ENCODE measurements at places on chromosomes 2 and 18. TPM values are rescaled to one million over a fixed set of nuclear protein-coding genes. Genes with fewer than 3 reads are reported as not detected.

GRCh38 chr2:15615301-15615920 is 23.7 kb downstream of the DDX1 start:
- no peak for ATAC-seq

- ATAC-seq: no peak
Observed at GRCh38 chr2:206204710-206205109, 45.0 kb downstream of the EEF1B2 start.

The HEATR5B gene
- 20.6 TPM for total RNA-seq

The TLX2 gene
- total RNA-seq: 0.77 TPM

DNA sequence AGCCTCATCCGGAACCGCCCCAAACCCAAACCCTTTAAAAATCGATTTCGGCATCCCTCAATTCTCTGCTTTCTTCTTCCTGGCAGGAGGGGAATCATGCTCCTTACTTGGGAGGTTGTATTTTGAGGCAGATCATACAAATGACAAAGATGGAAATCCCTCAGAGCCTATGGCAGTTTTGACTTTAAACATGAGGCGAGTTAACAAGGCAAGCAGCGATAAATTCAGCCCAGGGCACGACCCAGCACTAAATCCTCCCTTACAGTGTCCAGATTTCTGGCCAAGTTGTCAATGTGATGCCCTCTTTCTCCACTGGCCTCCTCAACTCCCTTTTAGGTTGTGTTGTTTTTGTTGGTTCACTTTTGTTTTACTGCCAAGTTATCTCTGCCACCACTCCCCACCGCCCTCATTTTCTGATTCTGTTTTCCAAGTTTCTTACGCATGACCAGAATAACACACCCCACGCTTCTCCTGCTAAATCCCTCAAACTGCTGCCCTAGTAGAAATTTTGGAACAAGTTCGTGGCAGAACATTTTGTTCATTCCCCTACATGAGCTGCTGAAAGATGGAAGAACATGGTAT is 68.3 kb downstream of the CTAGE1 start:
- no peak for ATAC-seq

- ATAC-seq: peak; percentile 50
Observed at GRCh38 chr2:36807223-36807886, 110.8 kb downstream of the VIT start.

GRCh38 chr2:189880832-189881492 is 96.7 kb downstream of the PMS1 start:
- ATAC-seq: peak; percentile 86

- no peak for ATAC-seq
Observed at GRCh38 chr2:37507703-37508102, 163.3 kb downstream of the QPCT start.

GRCh38 chr2:118309257-118309945 is 221.1 kb downstream of the INSIG2 start:
- ATAC-seq: no peak

DNA sequence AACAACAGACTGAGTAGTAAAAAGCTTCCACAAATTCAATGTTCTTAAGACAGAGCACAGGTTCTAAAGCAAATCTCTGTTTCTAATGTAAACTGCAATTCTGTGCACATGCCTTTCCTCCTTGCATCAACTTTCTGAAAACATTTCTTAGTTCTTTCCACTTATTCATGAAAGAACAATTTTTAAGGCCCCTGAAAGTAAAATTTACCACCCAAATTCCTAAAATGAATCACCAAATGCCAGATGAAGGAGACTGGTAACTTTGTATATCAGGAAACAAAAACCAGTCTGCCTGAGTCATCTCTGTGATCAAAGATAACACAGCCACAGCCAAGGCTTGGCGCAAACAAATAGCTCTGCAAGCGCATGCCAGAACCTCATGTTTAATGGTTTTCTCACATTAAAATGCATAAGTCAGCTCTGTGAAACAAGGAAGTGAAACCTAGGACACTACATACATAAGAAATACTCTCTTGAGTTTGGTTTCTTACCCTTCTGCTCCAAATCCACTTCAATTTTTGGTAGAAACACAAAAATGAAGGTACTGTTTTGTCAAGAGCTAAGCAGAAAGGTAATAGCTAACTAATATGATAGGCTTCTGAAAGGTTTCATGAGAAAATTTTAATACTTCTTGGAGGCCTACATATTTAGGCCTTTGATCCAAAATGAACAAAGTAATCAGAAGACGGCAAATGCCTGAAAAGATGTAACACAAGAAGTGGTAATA is 169.4 kb downstream of the THADA start:
- ATAC-seq: peak; percentile 99

GRCh38 chr18:58297198-58297597 is 253.2 kb downstream of the NEDD4L start:
- ATAC-seq: no peak

- no peak for ATAC-seq
Observed at GRCh38 chr2:17672583-17673317, 80.9 kb downstream of the SMC6 start.

The ACP1 gene
- total RNA-seq: 138 TPM

GRCh38 chr18:13436576-13436975 is 218.0 kb downstream of the LDLRAD4 start:
- no peak for ATAC-seq

DNA sequence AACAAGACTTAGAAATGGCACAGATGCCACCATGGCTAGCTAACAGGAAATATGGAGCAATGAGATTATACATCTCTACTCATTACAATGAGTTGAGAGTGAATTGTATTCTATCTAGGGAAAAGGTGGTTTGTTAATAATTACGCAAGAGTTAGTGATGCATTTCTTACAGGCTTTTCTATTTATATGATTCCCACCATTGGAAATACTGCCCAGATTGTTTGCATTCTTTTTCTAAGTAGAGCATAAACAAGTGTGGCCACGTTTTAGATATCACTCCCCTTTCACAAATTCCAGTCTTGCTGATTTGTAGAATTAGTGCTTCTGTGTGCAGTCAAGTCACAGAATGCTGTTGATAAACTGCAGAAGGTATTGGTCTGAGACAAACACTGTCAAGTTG is 56.6 kb downstream of the ZNF804A start:
- ATAC-seq: no peak

GRCh38 chr2:104595576-104595975 is 258.3 kb upstream of the POU3F3 start:
- ATAC-seq: no peak

The CCDC142 gene
- total RNA-seq: 10.8 TPM

The GREB1L gene
- total RNA-seq: 0.36 TPM

DNA sequence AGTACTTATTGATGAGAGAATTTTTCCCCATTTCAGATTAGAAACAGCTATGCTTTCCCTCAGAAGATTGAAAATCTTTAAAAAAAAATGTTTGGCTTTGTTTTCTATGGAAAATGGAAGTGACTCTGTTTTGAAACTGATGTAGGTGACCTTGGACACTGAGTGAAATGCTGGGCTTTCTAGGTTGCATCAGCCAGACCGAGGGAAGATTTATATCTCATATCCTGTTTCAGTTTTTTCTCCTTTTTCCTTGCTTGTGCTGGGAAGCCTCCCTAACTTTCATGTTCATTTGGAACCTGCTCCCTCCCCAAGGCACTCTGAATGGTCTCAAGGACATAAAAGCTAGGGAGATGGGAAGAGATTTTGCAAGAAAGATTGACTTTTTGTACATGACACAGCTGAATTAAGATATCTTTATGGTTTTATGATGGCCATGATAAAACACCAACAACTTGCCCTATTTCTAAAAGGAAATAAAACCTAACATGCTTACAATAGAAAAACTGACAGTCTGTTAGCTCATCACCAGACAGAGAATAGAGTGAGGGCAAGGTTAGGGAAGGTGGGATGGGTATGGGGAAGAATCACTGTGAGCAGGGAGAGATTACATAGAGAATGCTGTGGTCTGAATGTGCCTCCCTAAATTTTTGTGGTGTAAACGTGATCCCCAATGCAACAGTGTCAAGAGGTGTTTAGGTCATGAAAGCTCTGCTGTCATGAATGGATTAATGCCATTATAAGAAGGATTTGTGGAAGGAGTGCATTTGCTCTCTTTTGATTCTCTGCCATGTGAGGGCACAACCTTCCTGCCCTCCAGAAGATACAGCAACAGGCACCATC is 249.7 kb downstream of the TPGS2 start:
- ATAC-seq: peak; percentile 84

DNA sequence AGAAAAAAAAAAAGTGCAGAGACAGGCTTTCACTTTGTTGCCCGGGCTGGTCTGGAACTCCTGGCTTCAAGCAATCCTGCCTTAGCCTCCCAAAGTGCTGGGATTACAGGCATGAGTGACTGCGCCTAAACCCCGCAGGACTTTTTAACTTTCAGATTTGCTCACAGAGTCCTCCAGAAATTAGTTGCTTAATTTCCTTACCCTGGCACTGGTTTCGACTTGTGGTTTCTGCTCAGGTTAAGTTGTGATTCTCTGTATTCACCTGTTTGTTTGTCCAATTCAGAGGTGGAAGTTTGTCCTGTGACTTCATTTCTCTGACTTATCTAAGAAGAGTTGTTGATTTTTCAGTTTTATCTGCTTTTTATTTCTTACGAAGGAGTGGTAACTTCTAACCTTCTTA is 238.1 kb downstream of the TMEM182 start:
- no peak for ATAC-seq

Data from motor neuron (in vitro differentiated cells).